ENCODE measurements at places on chromosomes 4 and X.

GRCh38 chr4:152104356-152104755 is 343.5 kb upstream of the GATB start:
- DNase-seq: no peak

GRCh38 chr4:963276-964225 is 9.8 kb downstream of the DGKQ start:
- DNase-seq: no peak

- no peak for DNase-seq
Measured at GRCh38 chrX:153304988-153305736, 16.4 kb downstream of the PNMA6F start.

- DNase-seq: no peak
Measured at GRCh38 chrX:97787849-97788248, 904.1 kb downstream of the RPA4 start.

DNA sequence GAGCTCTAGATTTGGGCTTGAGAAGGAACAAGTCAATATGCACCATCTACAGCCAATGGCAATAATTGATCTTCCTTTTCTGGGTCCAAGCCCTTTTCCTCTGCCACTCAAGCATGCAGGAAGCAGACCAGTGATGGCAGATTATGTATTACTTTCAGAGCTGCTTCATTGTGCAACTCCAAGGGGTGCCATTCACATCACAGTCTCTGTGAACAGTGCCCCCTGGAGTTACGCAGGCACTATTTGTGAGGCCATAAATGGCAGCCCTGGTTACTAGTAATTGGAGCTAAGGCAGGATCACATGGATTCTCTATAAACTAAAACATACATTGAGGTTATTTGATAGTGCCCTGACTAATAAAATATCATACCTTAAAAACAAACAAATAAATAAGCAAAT is 313.4 kb upstream of the SLC7A11 start:
- no peak for DNase-seq

DNA sequence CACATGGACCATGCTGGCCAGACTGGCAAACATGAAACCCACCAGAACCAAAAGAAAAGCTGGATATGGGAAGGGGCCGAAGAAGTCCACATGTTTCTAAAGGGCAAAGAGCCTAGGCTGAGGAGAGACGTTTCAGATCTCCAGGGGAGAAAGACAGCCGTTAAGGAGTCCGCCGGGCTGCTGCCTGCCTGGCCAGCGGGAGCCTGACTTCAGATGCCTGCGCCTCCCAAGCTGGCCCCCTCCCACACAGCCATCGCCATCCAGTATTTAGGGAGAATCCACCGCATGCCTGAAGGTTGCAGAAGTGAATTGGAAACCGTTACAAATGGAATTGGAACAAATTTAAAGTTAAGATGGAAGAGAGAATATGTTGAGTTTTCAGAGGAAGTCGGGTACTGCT is 2.9 kb downstream of the TBL1X start:
- no peak for DNase-seq

GRCh38 chrX:87732133-87732532 is 214.5 kb downstream of the KLHL4 start:
- DNase-seq: no peak

DNA sequence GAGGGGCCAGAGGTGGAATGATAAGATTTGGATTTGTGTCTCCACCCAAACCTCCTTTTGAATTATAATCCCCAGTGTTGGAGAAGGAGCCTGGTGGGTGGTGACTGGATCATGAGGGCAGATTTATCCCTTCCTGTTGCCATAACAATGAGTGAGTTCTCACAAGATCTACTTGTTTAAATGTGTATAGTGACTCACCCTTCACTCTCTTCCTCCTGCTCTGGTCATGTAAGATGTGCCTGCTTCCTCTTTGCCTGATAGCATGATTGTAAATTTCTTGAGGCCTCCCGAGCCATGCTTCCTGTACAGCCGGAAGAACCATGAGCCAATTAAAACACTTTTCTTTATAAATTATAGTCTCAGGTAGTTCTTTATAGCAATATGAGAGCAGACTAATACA is 348.6 kb downstream of the AR start:
- DNase-seq: no peak

DNA sequence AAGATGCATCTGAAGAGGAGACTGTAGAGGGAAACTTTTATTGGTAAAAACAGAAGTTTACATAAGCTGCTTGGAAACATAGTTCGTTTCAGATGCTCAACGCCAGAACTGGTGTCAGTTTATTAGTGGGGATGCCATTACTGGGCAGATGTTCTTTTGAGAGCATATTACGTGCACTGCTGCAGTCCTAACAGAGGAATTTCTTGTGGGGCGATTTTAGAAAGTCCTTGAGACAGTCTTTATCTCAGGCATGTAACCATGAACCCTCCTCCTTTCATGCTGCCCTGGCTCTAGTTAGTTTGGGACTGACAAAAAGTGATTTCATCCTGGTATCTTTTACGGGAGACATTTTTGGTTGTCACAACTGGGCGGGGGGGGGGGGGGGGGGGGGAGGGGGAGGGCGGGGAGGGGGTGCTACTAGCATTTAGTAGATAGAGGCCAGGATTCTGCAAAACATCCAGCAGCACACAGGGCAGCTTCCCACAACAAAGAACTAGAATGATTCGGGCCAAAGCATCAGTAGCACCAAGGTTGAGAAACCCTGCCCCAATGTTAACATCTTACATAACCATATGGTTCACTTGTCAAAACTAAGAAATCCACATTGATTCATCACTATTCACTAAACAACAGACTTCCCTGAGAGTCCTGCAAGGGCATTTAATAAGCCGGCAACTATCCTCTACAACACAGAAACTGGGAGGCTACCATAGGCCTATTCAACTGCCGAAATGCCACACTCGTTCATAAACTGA is 118.6 kb upstream of the FTHL17 start:
- DNase-seq: no peak

DNA sequence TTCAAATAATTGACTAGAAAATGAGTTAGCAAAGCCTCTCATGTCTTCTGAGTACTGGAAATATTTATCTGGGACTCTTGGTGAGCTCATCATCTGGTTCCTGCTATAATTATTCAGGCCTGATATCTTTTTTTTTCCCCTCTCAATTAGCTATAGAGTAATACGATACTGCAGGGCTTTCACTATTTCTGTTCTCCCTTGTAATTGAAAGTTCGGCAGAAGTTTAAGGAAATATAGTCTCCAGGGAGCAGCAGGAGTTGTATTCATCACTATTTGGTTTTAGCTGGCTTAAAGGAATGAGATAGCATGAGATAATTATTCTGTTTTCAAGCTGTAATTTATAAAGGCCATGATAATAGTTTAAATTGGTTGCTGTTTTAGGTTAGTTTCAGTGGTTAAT is 378.6 kb upstream of the EPHA5 start:
- DNase-seq: no peak

DNA sequence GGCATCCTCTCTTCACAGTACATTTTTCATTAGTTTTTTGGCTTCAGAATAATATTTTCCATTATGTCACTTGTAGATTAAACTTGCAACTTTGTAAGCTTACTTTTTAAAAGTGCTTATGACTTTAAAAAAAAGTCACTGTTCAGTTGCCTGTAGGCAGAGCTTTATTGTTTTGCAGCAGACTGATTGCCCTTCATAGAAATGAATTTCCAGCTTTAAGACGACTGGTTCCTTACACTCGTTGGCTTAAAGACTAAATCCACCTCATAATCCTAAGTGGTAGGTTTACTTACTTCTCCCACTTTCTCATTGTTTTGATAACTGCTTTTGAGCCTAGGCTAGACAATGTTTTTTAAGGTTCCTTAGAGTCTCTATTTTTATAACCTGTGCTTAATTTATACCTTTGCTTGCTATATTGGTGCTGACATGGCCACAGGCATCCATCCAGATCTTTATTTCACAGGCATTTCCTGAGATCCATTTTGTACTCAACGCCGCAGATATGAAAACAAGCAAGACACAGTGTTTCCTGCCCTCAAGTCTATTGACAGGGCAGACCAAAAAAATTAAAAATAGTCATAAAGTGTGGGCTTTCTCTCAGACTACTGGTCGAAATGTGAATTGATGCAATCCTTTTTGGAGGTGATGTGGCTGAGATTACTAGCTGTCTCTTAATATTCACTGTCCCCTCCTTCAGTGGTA is 12.6 kb upstream of the IL13RA2 start:
- DNase-seq: no peak

DNA sequence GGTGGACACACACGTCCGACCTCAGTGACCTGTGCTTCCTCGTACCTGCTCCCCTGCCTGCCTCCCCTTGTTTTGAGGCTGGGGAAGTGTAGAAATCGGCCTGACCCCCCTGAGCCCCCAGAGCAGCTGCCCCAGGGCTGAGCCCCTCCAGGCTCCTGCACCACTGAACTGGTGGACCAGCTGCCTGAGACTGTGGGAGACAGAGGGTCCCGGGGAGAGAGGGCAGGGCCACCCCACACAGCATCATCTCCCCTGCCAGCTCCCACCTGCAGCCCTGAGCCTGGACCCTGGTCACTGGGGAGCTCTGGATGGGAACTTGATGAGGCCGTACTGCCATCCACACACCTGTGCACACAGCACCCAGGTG is 15.0 kb upstream of the NAT8L start:
- no peak for DNase-seq

DNA sequence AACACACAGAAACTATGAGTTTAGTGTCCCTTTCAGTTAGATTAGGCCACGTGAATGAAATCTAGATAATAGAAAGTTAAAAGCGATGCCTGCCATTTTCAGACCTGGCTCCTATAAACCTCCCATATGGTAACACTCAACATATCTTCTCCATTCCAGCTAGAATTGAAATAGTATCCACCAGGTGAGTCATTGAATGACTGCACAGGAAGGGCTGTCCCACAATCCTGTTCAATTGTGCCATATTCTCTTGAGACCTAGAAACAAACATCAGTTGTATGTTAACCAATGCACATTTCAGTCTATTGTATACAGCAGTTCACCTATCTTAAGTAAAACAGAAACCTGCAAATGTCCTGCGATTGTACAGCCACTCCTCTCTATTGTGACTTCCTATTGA is 659.3 kb upstream of the SLIT2 start:
- DNase-seq: no peak

DNA sequence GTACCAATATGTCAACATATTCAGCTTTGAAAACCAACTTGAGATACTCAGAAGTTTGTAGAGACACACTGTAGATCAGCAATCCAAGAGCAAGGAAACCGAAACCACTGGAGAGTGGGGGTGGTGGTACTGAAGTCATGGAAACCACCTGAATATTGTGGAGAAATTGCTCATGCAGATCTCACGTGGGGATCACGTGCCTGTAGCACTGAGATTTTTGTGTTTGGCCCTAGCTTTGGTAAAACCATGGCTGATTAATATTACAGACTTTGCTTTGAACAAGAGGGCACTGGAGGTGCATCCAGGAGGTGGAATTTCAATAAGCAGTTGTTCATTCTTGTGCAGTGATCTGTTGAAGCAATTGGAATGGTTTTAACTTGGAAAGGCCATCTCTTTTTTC is 47.2 kb downstream of the GBA3 start:
- no peak for DNase-seq

DNA sequence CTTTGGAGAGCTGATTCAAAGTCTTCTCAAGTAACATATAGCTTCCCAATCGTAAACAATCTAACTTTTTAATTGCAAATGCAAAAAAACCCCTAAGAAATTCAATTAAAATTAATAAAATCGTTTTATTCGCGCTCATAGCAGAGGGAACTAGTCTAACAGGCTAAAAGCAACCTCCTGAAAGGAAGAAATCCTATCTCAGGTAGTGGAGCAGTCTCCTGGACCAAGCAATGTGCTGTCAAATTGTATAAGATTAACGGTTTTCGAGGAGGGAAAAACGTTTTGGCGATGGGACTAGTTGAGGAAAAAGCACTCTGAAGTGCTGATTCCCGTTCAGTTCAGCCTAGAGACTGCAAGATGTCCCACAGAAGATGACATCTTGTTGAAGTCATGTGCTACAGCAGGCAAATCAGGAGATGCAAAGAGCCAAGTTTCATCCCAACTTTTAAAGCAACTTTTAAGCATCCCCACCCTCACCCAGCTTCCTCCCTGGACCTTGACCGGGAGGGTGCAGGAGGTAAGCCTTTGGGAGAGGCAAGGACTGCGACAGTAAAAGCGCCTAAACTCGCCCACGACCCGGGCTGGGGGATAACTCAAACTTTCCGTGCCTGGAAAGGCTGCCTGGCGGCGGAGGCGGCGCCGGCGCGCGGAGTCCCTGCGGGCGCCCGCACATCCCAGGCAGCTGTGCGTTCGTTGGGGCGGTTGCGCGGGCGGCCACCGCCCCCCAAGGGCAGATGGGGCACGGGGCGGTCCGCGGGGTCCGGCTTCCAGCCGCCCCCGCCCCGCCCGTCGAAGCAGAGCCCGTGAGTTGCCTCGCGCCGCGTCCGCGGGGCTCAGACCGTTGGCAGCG is 784 bp downstream of the MAP7D3 start:
- no peak for DNase-seq

DNA sequence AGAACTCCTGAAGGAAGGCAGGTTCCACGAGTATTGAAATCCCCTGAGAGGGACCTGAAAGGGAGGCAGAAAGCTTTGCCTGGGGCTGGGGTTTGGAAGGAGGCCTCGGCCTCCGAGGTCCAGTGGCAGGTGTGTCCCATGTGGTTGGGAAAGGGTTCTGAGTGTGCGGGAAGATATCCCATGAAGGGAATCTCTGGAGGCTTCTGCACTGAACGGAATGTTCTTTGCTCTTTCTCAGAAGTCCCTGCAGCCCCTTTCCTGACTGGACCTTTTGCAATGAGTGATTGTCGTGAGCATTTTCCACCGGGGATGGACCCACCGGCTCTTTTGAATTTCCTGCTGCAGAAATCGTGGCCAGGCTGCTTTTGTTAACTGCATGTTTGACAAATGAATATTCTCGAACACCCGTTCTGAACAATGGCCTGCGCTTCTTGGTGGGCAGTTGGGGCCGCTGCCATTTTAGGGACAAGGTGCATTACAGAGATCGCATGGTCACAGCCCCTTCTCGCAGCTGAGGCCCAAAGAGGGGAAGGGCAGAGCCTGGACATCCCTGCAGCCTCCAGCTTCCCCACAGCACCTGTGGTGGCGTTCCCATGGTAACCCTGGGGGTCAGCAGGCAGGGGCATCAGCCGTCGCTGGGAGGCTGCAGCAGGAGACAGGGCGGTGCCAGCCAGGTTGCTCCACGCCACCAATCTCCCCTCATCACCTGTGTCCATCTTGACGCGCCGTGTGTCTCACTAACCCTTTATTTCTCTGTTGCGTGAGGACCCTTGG is 18.3 kb upstream of the HTRA3 start:
- no peak for DNase-seq

Measured in nucleus accumbens (tissue), 56 donors.